NCI-H187 treated with DMSO at 0.1 percent for 48 hours (cell line): ENCODE measurements at places on chromosomes 4 and X.

DNA sequence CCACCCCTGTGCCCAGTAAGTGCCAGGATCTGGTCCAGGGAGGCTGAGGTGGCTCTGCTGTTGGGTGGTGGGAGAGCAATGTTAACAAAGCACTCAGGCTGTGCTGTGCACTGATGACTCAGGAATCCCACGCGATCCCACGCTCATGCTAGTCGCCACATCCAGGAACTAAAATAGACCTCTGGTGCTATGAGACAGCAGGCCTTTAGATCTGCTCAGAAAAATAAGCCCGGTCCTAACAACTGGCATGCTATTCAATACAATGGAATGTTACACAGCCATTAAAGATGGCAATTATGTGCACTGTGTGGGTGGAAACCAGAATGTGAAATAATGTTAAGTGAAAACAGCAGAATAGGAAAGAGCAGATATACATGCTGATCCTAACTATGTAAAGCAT is 26.0 kb downstream of the ARL13A start:
- DNase-seq, result no peak

GRCh38 chrX:30593440-30594200 is 16.1 kb upstream of the TASL start:
- no peak for DNase-seq

DNA sequence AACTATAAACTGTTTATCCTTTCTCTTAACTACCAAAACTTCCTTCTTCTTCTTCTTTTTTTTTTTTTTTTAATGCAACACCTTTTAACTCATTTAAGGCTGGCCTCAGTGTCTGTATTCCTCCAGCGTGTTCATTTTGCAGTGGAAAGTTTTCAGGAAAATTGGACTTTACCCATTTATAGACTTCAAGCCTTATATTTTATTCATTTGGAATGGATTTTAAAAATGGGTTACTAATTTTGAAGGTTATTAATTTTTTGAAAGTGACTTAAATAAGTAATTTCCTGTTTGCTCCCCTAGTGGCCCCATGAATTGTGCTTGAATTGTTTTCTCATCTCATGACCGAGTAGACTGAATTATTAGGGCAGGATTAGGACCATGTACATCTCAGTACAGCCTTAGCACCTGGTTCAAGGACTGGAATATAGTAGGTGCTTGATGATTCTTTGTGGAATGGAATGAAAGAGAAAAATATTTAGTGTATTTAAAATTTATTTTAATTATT is 282.7 kb downstream of the ANKRD50 start:
- no peak for DNase-seq

- DNase-seq, result no peak
These were observed 180.2 kb upstream of the EOLA2 start for GRCh38 chrX:150118476-150118875.

- DNase-seq, result no peak
These were observed 46.0 kb upstream of the SMAD1 start for GRCh38 chr4:145435646-145436045.

- no peak for DNase-seq
These were observed 256.5 kb upstream of the FAT1 start for GRCh38 chr4:186979961-186980745.
